ENCODE measurements at places on chromosomes 12 and 14. TPM values are rescaled to one million over a fixed set of nuclear protein-coding genes. Genes with fewer than 3 reads are reported as not detected.

IL22 gene
- total RNA-seq, result not detected

GALNT8 gene
- total RNA-seq, result not detected

INSM2 gene
- total RNA-seq, result not detected

IL23A gene
- 0.29 TPM for total RNA-seq

SLC6A13 gene
- 0.11 TPM for total RNA-seq

SPIC gene
- not detected for total RNA-seq

DNA sequence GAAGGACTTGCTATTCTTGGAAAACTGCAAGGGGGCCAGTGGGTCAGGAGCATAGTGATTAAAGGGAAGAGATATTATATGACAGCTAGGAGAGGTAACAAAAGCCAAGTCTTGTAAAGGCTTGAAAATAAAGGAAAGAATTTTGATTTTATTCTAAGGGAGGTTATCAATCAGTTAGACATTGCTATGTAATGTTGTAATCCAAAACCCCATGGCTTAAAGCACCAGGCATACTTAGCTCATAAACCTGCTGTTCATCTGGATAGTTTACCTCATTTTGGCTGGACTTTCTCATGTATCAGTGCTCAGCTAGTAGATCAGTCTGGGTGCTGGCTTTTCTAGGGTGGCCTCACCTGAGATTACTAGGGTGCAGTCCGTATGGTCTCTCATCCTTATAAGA lies 680.9 kb upstream of the LMO3 start:
- DNase-seq, result no peak

GRCh38 chr14:89067293-89067972 lies 243.0 kb downstream of the TTC8 start:
- no peak for DNase-seq

- no peak for DNase-seq
Observed at GRCh38 chr12:67986632-67987031, 2.6 kb upstream of the IFNG-AS1 start.

DNA sequence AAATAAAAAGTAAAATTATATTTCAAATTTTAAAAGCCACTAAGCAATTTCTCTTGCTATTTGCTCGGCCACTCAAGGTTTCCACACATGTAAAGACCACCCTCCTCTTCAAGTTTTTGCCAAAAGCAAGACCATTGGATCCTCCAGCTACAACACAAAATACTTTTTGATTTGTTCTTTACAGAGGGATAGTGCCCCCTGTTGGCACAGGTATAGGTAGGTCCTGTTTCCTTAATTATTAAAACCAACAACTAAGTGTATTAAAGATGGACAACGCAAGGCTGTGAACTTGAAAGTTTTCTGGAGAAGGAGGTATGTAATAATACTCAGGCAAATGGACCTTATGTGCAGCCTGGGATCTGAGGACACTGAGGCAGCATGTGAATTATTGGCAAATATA lies 23.8 kb downstream of the ATP6V1D start:
- no peak for DNase-seq

GRCh38 chr12:84660139-84660538 lies 252.5 kb downstream of the SLC6A15 start:
- DNase-seq, result no peak

DNA sequence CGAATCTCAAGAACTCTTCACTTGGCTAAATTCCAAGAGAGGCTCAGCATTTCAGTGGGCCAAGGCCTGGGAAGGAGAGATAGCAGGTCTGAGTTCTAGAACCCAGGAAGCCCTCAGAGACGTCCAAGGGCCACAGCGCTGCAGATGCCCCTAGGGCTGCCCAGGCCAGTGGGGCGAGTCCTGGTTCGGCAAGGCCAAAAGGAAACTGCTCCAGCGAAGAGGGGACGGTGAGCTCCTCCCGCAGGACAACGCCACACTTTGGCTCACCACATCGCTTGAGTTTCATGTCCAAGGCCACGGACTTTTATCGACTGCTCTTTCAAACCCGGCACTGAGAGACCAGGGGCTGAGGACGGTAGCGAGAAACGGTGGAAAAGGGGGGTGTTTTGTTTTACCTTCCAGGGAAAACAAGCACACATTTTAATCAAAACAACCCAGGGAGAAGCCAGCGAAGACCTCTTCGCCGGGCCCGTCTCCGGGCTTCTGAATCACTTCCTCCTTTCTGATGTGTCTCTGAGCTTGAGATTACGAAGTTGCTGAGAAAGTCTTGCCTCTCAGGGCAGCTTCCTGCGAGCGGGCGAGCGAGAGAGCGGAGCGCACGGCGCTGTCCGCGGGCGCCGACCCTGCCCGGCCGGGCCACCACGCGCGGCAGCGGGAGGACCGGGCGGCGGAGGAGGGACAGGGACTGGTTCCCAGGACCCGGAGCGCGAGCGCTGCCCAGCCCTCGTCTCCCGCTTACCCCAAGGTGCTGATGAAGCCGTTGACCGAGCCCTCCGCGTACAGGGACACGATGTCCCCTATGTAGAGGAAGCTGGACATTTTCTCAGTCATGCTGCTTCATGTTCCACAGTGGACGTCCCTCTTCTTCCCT lies 808 bp downstream of the ITPR2 start:
- DNase-seq, result peak; percentile 71

- no peak for DNase-seq
Observed at GRCh38 chr12:62542814-62543213, 76.2 kb downstream of the MON2 start.

GRCh38 chr12:66502911-66503310 lies 176.0 kb downstream of the GRIP1 start:
- DNase-seq, result no peak

DNA sequence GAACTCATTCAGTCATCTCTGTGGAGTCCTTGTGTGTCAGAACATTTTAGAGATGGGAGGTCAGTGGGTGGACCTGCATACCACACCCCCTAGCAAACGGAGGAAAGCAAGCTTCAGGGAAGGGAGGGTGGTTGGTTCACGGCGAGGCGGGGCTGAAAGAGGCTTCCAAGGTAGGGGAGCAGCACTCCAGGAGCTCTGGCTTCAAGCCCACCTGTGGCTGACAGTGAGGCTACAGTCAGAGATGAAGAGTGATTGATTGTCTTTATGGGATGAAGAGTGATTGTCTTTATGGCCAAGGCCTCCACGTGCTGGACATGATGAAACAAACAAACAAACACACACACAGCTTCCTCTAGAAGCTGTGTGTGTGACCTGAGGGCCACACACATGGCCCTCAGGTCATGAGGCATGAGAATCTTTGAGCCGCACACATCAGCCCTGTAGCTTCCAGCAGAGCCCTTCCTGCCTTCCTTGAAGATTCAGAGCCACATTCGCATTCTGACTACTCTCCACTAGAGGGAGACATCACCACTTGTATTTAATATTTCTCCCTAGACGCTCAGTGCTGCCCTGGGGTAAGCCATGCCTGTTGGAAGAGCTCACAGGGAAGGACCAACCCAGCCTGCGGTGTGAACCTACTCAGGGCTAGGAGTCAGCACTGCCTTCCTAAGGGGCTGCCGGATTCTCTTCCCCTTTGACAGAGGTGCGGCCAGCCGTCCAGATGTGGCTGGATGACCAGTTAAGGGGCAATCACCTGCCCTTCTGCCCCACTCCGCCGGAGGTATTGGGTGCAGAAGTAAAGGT lies 54.4 kb upstream of the KCNA1 start:
- DNase-seq, result peak; percentile 72

DNA sequence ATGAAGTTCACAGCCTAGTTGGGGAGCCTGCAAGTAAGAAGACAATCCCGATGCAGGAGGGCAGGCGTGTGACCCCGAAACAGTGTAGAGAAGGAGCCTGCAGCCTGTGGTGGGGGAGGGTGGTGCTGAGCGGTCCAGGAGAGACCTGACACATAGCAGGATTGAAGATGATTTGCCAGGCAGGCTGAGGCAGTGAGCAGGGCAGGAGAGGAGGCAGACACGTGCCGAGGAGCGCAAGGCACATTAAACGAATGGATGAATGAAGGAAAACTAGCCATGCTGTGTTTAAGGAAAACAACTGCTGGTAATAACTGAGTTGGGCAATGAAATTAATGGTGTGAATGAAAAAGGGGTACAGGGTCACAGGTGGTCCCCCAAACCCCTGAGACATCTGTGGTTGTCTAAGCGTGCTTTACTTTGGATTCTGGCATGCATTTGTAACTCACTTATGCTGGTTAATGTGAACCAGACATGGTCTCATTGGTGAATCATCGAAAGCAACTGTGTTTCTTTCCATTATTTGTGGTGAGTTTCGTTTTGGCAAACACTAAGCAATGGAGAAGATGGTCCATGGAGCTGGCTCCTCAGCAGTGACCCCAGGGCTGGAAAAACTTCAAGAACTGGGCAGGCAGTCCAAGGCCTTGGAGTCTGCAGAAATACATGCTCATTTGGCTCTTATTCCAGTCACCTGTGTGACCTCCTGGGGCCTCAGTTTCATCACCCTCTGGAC lies 96.9 kb upstream of the EVL start:
- DNase-seq, result peak; percentile 83

- DNase-seq, result peak; percentile 5
Observed at GRCh38 chr12:58105225-58106119, 164.1 kb downstream of the ATP23 start.

- DNase-seq, result no peak
Observed at GRCh38 chr12:68675101-68675842, 11.5 kb upstream of the NUP107 start.

DNA sequence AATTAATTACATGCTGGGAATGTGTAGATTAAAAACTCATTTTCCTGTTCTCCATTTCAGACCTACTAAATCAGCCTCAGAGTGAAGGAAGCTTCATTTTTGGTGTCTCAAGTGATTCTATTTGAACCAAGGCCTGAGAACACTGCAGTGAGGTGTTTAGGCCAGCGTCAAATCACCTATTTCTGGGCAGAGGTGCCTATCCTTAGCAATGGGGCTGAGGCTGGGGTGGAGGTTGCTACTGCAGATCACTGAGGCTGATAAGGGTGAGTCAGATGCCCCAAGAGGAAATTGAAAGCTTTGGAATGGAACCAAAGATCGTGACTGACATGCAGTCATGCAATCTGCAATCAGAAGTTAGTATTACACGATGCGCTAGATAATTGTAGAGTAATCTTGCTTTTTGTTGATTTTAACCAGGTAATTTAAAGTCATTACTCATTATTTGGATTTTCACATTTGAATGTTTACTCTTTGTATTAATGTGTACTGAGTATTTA lies 4.4 kb downstream of the TXNRD1 start:
- peak; percentile 78 for DNase-seq
